ENCODE measurements at places on chromosomes 3 and 15.
A peak's percentile ranks its signal among the peaks of the same experiment; 100 is the strongest.

- DNase-seq = no peak
Observed at GRCh38 chr3:103684904-103685303, 1250.1 kb downstream of the ZPLD1 start.

GRCh38 chr3:96182756-96183155, 631.6 kb upstream of the EPHA6 start:
- DNase-seq = no peak

GRCh38 chr3:116440196-116440595, 5.1 kb downstream of the LSAMP start:
- DNase-seq = no peak

GRCh38 chr15:72474466-72474911, 359 bp downstream of the ARIH1 start:
- no peak for DNase-seq

- no peak for DNase-seq
Observed at GRCh38 chr15:51128701-51129100, 34.0 kb upstream of the TNFAIP8L3 start.

GRCh38 chr3:126996905-126997304, 14.0 kb downstream of the PLXNA1 start:
- DNase-seq = no peak

GRCh38 chr15:88142121-88142520, 114.4 kb downstream of the NTRK3 start:
- no peak for DNase-seq

- no peak for DNase-seq
Observed at GRCh38 chr3:75342425-75342824, 321.7 kb upstream of the FRG2C start.

DNA sequence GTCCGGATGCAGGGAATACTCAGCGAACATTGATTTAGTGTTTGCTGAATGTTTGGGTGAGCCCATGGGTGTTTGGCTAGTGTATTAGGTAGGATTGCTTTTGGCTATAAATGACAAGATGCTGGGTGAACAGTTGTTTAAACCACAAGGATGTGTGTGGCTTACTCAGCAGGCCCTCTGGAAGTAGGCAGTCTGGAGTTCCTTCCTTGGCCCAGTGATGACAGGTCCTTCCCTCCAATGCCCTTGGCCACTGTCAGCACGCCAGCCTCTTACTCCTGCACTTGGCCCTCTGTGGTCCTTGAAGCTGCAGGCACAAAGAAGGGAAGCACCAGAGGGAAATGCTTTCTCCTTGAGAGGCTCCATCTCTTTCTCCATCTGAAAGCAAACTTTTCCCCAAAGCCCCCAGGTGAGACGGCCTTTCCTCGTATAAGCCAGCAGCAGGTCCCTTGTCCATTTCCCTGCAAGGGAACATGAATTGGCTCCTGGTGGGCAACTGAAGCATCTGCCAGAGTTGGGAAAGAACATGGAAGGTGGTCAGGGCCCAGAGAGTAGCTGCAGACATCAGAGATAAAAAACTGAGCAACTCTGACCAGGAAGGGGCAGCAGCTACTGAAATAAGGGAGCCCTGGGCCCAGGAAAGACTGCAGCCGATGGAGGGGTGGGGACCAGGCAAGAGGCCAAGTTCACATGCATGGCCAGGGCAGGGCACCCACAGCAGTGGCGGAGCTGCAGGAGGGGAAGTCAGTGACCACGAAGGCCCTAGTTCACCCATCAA, 105.0 kb downstream of the TPRA1 start:
- no peak for DNase-seq

DNA sequence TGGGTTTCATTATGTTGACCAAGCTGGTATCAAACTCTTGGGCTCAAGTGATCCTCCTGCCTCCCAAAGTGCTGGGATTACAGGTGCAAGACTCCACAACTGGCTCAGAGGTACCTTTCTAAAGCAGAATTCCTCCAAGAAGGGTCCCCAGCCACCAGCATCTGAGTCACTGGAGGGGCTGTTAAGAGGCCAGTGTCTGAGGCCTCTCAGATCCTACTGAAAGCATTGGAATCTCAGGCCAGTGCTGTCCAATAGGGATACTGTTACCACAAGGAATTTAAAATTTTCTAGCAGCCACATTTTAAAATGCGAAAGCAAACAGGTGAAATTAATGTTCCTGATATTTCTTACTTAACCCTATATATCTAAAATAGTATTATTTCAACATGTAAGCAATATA, 1.3 kb downstream of the CAV3 start:
- DNase-seq = no peak

DNA sequence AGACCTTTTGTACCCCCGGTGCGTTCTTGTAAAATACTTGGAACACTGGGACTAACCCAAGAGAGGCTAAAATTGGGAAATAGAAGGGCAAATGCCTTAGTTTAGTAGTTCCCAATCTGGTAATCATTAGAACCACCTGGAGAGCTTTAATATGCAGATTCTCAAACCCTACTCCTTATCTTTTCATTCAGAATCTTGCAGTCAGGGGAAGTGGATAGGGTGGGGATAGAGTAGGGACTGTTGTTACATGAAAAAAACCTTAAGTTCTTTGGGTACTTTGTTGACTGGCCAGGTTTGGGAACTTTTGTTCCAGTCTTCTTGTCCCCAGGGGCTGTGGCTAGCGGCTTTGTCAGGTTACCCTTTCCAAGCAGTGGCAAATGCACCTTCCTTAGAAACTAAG, 15.9 kb downstream of the MAPKBP1 start:
- no peak for DNase-seq

DNA sequence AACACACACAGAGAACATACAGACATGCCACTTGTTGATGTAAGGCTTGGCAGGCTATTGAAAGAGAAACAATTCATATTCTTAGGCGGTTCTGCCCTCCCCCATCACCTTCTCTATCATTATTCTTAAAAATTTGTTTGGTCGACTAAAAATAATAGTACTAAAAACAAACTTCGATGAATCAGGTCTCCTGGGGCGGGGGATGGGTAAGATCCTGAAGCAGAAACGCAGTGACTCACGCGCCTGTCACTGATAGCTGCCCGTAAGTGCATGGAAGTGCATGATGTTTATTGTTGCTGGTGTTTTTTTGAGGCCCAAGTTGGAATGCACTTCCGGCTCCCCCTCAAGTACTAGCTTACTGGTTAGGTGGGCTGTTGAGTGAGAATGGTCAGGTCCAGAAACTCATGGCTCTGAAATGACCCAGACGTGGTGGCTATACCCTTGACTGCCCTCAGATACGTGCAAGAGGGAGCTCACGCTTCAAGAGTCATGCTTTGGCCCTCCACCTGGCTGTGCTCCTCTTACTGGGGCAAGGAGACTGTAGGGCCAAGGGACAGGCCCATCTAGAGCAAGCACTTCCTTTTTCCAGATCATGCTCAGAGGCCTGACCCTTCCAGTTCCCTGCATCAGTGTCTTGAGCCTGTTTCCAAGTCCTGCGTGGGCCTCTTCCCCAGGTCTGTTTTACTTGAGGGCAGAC, 10.9 kb downstream of the SMAD3 start:
- no peak for DNase-seq

DNA sequence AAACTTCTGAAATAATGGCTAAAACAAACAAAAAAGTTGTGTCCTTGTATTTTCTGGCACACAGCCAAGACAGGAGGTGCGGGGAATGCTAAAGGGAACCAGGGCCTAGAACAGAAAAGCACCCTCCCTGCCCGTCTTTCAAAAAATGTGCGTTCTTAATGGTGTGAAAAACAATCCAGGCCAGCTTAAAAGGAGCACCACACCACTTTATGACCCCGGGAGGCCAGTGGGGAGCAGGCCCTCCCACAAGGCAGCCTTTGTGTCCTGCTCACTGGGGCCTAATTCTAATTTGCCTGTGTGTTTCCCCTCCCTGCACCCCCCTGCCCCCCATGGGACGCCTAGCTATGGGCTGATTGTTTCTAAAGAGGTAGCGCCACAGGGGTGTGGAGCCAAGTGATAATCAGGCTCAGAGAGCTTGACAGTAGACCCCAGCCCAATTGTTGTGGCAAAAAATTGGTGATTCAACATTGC, 181.4 kb downstream of the GREM1 start:
- DNase-seq = no peak

DNA sequence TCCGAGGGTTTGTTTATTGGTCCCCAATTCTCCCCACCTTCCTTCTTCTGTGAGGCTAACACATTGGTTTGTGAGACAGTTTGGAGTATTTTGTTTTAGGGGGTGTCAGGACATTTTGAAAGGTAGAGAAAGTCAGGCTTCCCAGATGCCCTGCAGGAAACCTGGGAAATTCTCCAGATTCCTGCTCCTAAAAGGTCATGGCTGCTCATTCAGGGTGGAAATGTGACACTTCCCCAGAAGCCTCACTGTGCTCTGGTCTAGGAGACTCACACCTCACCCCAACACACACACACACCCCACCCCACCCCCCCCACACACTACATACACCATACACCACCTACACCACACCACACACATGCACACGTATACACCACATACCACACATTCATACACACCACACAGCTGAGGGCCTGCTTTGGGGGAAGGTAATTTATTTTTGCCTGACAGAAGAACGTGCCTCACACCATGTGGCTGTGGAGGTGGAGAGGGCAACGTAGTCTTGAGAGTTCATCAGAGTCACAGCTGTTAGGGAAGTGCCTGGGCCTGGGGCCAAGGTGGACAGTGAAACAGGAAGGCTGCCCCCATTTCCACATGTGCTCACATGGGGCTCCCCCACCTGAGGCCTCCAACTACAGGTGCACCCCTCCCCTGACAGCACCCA, 40.4 kb upstream of the LIMD1 start:
- no peak for DNase-seq

- no peak for DNase-seq
Observed at GRCh38 chr15:46735115-46735514, 982.2 kb upstream of the SEMA6D start.

- no peak for DNase-seq
Observed at GRCh38 chr15:77852241-77853007, 219.7 kb upstream of the LINGO1 start.

DNA sequence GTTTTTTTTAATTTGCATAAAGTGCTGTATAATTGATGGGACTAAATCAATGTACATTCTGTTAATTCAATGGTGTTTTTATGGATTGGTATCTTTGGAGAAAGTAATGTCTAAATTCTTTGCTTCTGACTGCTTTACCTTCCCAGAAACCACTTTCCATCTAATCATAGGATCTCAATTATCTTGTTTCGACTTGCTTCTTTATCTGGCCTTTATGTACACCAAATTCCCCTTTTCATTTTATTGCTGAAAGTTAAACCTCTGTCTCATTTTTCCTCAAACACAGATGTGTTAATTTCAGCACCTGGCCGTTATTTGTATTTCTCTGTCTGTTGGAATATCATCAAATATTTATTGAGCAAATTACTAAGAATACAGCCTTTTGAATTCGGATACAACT, 287.3 kb upstream of the GBE1 start:
- DNase-seq = no peak

DNA sequence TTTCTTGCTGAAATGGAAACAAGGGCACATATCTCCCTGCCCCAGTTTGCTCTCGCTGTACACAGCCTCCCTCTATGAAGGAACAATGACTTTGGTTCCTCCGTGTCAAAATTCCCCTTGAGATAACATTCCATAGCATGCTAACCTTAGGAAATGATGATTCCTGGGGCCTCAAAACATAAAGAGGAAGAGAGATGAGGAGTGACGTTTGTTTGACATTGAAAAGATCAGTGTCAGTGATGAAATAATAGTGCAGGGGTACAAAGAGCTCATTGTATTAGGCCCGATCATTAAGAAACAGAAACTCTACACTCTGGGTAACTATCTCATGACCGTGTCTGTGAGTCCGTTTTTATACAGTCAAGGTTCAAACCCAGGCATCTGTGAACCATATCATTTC, 55.2 kb downstream of the ARNT2 start:
- no peak for DNase-seq

DNA sequence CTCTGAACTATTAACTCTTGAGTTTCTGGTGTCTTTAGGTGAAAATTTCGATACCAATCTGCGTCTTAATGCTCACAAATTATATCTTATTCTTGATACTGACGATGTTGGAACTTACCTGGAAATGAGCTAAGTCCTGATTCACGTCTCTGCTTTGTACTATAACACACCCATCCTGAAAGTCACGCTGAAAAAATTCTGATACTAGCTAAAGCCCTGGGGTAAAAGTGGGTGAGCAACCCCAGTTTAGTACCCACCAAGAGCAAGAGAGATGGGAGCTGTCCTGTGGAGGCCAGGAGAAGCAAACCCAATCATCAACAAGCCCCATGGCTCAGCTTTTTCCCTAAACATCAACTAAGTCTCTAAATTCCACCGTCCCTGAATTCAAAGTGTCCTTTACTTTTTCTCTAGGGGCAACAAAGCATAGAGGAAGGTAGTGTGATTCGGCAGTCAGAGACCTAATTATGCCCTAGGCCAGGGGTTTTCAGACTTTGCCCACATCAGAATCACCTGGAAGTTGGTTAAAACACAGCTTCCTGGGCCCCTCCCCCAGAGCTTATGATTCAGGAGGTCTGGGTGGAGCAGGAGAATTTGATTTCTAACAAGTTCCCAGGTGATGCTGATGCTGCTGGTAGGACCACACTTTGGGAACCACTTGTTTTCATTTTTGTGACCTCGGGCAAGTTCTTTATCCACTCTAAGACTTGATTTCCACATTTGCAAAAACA, 90.2 kb downstream of the OSBPL10 start:
- peak; percentile 9 for DNase-seq

GRCh38 chr15:35505141-35505540, 40.8 kb downstream of the DPH6 start:
- no peak for DNase-seq

- DNase-seq = no peak
Observed at GRCh38 chr15:87151202-87151748, 1071.6 kb downstream of the AGBL1 start.

DNA sequence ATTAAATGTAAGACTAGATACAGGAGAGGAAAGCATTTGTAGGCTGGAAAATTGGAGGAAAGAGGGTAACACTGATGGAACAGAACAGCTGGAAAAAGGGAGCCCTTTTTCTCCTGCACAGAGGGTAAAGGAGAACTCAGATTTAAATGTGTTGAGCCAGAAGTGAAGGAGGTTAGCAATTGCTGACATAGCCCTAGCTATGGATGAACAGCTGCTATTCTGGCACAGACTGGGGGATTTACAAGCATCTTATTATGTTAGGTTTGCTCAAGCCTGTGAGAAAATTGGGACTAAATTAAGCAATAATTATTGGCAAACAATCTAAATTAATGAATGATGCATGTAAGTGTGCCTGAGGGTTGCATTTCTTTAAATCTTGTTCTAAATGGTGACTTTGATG, 40.6 kb upstream of the PRR20G start:
- no peak for DNase-seq

DNA sequence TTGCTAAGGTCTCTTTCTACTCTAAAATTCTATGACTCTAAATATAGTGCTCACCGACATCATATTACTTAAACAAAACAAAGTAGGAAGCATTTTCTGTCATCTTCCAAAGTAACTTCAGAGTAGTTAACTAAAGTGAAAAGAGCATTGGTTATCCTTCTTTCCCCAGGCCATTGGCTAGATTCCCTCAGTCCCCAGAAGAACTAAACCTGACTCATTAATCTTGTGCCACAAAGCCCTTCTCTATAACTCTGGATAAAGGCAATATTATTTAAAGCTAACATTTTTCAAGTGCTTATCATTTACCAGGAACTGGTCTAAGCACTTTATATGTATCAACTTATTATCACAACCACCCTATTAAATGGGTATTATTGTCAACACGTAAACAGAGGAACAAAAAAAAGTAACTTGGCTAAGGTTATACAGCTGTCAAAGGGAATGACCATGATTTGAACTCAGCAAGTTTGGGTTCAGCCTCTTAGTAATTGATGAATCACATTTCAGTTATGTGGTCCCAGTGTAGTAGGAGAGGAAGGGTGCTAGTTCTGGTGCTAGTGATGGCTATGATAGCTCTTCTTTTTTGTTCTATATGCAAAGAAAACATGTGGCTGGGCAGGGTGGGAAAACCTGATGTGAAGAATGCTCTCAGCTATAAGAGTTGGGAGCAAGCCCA, 304.9 kb downstream of the FGF12 start:
- DNase-seq = no peak
